ENCODE measurements at places on chromosomes 4 and X.

GRCh38 chr4:146053891-146054290 is 115.3 kb upstream of the ZNF827 start:
- no peak for DNase-seq

- no peak for DNase-seq
Measured at GRCh38 chrX:118723376-118723775, 4.0 kb upstream of the IL13RA1 start.

DNA sequence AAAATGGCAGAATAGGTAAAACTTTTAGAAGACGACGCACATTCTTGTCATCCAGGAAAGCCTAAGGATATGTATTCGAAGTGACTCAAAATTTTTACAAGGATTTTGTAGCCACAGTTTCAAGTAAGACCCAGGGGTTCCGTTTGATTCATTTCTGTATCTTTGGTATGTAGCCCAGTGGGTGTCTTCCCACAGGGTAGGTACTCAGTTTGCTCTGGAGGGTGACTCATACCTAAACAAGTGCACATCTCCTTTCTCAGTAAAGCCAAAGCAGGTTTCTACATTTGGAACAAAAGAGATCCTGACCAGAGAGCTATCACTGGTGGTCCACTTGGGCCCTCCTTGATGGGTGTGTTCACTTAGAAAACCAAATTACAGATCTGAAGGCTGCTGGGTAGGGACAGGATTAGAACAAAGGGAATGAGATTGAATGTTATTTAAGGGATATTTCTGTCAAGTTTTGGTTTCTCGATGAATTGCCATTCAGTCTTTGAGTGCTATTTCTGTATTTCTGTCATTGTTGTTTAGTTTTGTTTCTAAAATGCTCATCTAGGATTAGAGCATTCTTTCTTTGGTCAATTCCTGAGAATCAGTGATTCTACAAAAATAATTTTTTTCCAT is 56.1 kb downstream of the PLS3 start:
- no peak for DNase-seq

GRCh38 chrX:107706309-107706708 is 69.3 kb downstream of the TSC22D3 start:
- DNase-seq, result no peak

DNA sequence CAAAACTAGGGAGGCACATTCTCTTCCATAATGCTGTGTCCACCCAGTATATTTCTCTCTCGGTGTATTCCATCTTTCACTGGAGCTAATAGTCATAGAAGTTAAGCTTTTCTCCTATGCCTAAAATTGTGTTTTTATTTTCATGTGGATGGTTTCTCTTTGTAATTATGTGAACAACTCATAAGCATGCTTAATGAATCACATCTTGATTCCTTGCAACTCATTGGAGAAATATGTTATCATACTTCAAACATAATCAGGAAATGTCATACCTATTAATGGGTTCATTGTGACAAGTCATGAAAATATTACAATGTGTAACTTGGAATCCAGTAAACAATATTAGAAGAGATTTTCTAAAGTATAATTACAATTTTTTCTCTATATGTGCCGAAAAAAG is 186.3 kb downstream of the SLC7A11 start:
- no peak for DNase-seq

DNA sequence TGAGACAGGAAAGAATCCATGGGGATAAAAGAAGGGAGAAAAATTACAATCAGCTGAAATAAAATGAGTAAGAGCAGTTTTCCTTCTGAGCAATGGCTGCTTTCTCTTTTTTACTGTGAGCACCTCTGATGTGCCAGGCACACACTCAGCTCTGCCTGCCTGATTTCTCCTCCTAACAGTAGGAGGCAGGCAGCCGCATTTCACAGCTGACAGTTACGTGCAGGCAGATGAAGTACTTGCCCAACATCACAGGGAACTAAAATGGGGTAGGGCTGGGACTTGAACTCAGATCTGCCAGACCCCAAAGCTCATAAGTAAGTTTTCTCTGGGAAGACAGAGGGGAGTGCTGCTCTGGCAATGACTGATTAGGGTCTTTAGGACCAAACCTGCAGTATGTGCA is 54.6 kb downstream of the C4orf50 start:
- DNase-seq, result no peak

DNA sequence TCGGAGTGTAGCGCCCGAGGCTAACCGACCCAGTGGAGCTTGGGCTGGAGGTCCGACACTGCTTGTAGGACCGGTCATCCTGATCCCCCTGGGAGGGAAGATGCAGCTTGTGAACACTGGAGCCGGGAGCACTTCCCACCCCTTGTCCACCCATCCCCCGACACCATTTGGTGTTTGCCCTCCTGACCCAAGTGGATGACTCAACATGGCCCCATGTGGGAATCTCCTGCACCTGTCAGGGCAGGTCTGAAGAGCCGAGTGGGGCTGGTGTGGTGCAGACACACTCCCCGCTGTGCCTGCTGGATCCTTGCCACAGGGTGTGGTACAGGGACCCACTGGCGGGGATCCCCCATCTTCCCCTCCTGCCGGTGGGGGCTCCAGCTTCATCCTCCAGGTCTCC is 90.0 kb upstream of the AFAP1 start:
- DNase-seq, result no peak

DNA sequence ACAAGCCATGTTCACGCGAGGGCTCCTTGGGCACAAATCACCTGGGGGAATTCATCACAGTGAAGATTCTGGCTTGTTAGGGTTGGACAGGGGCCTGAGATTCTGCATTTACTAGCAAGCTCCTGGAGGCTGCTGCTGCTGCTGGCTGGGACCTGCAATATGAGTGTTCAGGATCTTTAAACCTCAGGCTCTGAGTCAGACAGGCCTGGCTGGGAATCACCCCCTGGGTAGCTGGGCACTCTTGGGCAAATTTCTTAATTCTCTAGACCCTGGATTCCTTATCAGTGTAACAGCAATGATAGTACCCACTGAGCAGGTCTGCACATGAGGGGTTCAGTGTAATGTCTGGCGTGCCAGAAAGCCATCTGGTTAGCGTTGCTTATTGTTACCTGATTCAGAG is 101.5 kb downstream of the DHX15 start:
- DNase-seq, result no peak

GRCh38 chr4:183515411-183515810 is 10.6 kb downstream of the ING2 start:
- no peak for DNase-seq

- no peak for DNase-seq
Measured at GRCh38 chrX:100299559-100299958, 110.5 kb downstream of the PCDH19 start.

DNA sequence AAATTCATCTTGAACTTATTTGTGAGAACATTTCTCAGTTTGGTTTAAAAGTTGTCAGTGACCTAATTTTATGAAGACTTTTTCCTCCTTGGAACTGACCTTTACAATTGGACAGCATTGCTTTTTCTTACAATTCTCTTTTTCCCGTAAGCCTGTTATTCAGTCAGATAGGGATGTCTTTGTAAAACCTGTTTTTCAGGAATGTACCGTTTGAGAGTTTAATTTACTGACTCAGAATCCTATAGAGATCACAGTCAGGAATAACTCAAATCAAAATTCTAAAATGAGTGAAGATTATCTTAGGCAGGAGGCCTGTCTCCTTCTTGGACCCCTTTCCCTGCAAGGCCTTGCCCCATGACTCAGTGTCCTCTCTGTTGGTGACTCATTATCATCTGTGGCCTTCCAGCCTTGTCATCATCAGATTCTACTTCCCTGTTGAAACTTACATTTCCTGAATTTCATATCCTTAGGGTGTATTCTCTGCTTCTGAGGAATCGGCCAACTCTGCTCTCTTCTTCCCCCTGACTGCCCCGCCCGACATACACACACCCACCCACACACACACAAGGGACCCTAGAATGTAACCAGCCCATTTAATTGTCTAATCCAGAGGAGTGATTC is 99.8 kb downstream of the ARHGAP10 start:
- DNase-seq, result no peak

DNA sequence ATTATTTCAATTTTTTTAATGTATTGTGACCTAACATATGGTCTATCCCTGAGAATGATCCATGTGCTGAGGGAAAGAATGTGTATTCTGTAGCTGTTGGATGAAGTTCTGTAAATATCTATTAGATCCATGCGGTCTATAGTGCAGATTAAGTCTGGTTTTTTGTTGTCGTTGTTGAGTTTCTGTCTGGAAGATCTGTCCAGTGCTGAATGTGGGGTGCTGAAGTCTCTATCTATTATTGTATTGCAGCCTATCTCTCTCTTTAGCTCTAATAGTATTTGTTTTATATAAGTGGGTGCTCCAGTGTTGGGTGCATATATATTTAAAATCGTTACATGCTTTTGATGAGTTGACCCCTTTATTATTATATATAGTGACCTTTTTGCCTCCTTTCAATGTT is 26.2 kb upstream of the PAGE3 start:
- no peak for DNase-seq

GRCh38 chr4:101968364-101968763 is 177.8 kb downstream of the BANK1 start:
- no peak for DNase-seq

DNA sequence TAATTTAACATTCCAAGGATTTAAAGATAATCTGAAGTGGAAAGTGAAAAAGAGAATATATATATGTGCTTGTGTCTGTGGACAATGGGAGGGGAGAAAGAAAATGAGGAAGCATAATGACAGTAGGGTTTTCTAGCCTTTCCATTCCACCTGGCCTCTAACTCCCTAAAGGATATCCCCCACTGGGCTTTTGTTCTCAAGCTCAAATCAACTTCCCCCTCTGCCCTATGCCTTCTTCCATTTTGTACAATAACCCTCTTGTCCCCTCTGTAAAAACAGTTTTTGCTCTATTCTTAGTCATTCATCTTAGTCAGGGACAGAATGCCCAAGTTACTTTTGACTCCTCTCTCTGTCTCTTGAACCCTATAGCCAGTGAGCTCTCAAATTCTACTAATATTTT is 23.6 kb downstream of the ANTXR2 start:
- DNase-seq, result no peak

GRCh38 chrX:112211459-112211858 is 128.9 kb upstream of the TRPC5 start:
- DNase-seq, result no peak

DNA sequence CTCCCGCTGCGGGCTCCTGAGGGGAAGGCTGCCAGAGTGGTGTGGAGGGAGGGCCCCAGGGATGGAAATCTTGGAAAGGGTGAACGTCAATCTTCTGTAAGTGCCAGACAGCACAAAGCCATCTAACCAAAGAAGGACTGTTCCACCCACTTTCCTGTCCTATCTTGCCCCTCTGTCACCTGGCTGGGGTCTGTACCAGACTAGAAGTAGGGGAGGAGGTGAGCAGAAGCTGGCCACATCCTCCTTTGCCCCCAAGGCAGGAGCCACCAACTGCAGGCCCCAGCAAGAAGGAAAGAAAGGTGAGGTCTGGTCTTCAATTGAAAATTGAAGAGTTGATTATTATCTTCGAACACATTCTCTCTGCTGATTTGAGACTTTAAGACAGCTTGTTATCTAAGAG is 214.4 kb upstream of the LEF1 start:
- DNase-seq, result no peak

DNA sequence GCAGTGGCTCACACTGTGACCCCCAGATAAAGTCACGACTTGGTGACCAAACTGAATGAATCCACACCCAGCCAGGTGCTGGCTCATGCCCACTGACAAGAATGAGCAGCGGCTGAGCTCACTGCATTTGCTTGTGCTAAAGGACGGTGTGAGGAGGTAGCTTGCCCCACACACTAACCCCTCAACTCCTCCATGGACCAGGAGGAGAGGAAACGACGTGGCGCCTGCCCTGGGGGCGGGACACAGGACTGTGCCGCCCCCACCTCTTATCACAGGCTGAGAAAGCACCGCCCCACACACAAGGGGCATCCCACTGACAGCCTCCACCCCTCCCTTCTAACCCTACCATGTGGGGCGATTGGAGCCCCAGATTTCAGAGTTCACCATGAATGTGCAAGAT is 43.0 kb downstream of the ZFYVE28 start:
- no peak for DNase-seq

GRCh38 chrX:124346877-124347241 is 496 bp downstream of the SH2D1A start:
- no peak for DNase-seq

DNA sequence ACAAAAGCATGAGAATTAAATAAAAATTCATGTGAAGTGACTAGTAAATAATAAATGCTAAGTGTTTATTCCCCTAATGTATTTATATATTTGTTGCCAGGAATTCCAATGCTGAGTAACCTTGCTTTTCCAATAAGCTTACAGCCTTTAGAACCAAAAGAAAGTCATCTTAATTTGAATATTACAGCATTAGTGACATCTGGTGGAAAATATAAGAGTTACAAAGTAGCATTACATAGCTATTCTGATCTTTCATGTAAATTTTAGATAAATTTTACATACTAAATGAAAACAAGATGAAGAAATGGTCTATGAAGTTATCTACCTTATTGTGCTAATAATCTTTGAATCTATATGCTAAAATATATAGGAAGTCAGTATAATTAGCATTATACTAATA is 10.4 kb downstream of the MAD2L1 start:
- DNase-seq, result no peak

GRCh38 chr4:47647544-47647943 is 162.5 kb downstream of the ATP10D start:
- DNase-seq, result no peak

DNA sequence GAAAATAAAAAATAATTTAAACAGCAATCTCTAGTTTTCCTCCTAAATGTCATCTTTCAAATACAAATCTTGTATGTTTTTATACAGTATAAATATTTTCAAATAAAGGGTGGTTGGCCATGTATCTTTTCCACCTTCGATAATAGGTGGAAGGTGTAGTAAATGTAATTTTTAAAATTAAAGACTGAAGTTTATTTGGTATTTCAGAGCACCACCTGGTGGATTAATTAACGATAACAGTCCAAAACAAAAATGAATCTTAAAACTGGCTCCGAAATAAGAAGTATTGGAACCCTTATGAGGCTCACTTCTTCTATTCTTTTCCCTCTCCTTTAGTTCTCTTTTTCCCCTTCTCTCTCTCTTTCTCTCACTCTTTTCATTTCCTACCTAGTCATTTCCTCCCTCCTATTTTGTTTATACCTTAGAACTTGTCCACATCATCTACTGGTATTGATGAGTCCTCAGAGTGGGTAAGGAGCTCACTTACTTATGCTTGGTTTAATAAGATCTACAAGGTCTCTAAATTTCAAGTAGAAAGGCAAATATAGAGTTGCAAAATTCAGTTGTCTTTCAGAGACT is 82.9 kb upstream of the EXOC1L start:
- DNase-seq, result no peak
